ENCODE measurements at places on chromosomes 5 and 9. TPM values are rescaled to one million over a fixed set of nuclear protein-coding genes. Genes with fewer than 3 reads are reported as not detected.

Gene ASS1
- 6.0 TPM for total RNA-seq

Gene MEIKIN
- 1.5 TPM for total RNA-seq

Gene MARVELD2
- total RNA-seq: 0.30 TPM

Gene ORM1
- not detected for total RNA-seq

Gene GGTA1
- total RNA-seq: not detected

Gene STRBP
- 23.0 TPM for total RNA-seq

Gene AUH
- 15.3 TPM for total RNA-seq

Gene GABRA6
- total RNA-seq: not detected
